ENCODE measurements at places on chromosomes 5 and 9.

GRCh38 chr5:107322936-107323335 lies 347.8 kb downstream of the EFNA5 start:
- DNase-seq: no peak

- DNase-seq: no peak
Measured at GRCh38 chr9:135297456-135298075, 182.0 kb upstream of the PPP1R26 start.

DNA sequence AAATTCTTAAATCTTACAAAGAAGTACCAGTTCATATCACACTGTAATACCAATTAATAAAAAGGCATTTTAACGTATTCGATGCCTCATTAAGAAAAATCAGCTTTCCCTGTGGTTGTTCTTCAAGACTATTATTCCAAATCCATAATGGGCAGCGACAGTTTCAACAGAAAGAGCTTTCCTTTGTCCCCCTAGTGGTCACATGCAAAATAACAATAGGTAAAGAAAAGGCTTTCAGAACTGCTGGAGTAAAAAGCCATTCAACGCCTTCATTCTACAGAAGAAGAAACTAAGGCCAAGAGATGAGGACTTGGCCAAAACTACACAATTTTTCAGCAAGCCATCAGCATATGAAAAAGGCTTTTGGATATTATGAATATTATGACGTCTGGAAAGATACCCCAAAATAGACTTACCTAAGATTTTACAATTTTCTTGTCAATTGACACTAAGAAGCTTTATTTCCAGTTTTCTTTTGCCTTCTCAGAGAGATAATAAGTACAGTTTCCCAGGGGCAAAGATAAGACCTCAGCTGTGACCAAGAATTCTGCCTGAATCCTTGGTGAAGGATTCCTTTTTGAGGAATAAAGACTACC lies 6.7 kb upstream of the CDH6 start:
- DNase-seq: no peak

- DNase-seq: no peak
Measured at GRCh38 chr5:133386662-133387061, 225.7 kb downstream of the FSTL4 start.

- no peak for DNase-seq
Measured at GRCh38 chr5:172008689-172009141, 2.3 kb upstream of the FBXW11 start.

- DNase-seq: no peak
Measured at GRCh38 chr5:32020271-32020670, 153.8 kb downstream of the GOLPH3 start.

DNA sequence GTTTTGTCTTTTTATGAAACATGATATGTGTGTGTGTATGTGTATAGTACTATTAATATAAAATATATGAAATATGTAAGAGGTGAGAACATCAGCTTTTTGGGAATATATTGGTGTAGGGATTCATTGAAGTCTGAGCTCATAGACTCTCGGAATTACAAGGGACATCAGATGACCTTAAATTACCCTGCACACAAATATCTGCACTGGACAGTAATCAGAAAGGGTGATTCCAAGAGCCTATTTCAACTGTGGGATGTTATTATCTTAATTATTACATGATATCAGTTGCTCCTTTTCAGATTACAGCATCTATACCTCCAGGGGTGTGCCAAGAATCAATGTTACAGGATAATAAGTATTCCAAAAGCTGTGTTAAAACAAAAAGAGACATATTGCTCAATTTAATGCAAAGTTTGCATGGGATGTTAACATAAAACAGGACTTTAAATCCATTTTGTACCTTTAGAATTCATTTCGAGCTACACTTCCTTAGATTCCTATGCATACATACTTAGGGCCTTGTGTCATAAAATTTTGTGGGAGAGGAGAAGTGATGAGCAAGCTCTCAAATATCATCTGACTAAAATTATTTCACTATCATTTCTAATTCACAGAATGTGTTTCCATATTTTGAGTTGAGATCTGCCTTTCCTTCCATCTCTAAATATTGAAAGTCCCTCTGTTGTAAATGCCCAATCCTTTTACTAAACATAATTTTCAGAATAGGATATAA lies 365.2 kb downstream of the BRINP1 start:
- DNase-seq: no peak

DNA sequence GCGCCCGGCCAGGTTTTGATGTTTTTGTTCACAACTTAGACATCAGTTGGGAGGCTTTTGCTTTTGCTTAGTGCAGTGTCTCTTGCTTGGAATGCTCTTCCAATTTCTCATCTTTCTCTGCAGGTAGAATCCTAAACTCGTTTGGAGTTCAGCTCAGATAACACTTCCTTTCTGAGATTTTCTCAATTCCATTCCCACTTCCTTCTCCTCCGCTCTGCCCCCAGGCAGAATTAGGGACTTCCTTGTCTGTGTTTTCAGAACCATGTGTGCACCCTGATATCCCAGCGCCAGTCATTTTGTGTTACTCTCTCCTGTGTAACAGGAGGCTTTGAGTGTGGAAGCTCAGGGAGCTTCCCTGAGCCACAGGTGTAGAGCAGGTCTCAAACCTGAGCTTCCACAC lies 171.0 kb downstream of the INSYN2B start:
- DNase-seq: no peak

DNA sequence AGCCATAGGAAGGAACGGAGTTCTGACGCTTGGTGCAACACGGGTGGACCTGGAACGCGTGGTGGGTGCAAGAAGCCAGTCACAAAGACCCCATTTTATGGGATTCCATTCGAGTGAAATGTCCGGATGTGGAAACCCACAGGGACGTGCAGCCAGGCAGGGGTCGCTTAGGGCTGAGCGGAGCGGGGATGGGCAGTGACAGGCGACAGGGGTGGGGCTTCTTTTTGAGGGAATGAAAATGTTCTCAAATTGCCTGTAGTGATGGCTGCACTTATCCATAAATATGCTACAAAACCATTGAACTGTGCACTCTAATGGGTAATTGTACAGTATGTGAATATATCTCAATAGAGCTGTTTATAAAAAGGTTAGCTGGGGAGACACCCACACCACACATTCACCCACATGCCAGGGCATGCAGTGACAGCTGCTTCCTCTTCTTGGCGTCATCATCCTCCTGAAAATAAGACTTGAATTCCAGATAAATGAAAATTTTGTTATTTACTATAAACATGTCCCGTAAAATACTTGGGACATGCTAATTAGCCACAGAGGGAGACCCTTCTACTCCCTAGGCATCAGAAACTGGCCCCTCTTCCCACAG lies 71.3 kb upstream of the OLFM1 start:
- no peak for DNase-seq

GRCh38 chr5:78756858-78757257 lies 108.3 kb upstream of the LHFPL2 start:
- no peak for DNase-seq

DNA sequence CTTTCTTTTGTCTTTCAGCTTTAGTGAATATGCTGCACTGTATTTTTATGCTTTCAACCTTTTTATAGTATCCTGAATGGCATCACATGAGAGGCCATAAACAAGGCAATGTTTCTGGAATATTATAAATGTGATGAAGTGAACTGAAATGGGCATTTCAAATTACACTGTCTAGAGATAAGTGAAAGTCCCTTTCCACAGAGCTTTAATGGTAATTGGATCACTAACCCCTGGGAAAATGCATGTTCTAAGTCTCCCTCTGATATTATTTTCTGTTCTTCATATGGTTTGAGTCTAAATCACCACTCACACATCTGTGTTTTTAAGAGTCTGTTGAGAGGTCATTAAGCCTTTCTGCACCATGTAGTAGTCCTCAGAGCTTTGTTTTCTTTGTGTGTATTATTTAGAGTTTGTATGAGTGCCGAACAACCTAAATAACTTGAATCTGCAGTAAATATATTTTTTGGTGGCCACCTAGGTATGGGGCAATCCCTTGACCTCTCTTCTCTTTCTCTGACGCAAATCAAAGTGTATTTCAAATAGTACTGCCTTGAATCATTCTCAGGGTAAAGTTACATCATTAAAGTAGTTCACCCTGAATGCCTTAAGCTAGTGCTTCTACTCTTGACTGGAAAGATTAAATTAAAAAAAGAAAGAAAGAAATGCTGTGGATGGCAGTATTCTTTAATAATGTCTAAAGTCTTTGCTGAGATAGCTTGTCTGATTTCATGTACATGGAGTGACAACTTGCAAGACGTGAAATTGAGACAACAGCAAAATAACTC lies 1931.0 kb upstream of the CDH6 start:
- no peak for DNase-seq

DNA sequence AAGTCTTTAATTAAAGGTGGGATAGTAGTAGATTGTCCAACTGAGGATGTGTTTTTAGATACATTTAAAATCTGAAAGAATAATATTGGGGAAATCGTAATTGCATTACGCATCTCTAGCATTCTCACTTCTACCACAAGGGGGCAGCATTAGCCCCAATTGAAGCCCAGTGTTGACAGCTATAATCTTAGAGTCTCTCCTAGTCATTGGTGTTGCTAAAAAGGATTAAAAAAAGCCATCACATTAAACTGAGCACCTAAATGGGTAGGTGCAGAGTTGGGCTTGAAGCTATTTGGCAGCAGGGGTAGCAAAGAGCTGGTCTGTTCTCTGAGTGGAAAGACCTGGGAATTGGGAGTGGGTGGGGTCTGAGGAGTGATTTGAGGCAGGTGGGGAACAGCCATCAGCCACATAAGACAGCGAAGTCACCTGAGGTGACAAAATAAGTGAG lies 177.2 kb downstream of the OSTF1 start:
- DNase-seq: no peak

DNA sequence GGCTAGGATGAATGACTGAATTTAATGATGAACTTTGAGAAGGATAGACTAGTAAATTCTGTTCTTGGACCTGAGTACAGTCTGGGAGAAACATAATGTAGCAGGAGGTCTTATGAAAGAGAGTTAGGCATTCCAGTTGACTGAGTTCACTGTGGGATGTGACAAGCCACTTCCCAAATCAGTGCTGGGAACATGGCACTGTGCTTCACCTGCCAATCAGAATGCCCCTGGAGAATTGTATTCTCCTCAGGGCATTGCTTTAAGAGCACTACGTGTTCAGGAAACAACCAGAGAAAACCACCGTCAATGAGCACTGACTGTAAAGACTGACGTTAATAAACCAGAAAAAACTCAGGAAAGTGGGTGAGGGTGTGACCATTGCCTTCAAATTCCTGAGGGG lies 1.2 kb downstream of the CCDC107 start:
- no peak for DNase-seq

GRCh38 chr9:34654323-34655051 lies 2.5 kb downstream of the IL11RA start:
- no peak for DNase-seq

Measured in stimulated activated CD8-positive, alpha-beta memory T cell treated with anti-CD3 and anti-CD28 coated beads, Interleukin-15, amount 100 ng/mL, for 4 hours (primary cell).